Stimulated activated CD4-positive, alpha-beta T cell treated with anti-CD3 and anti-CD28 coated beads, Interleukin-15, amount 100 ng/mL, for 1 hour (primary cell): ENCODE measurements at places on chromosomes 12 and 14.

DNA sequence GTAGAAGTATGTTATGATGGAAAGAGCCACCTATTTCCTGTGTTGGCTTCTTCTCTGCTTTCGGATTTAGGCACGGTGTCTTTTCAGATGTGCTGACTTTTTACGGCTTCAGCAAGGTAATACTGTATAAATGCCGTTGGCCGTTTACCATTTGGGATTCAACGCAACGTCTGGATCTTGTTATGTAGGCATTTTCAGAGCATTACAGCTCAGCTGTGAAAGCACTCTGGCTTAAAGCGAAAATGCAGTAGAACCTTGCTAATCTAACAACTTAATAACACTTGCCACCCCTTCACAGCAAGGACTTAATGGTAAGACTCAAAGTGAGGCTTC is 229.9 kb downstream of the EFCAB11 start:
- DNase-seq: no peak

GRCh38 chr12:120132054-120132836 is 15.7 kb upstream of the RAB35 start:
- DNase-seq: no peak

- DNase-seq: no peak
These were observed 188.2 kb upstream of the FRMD6 start for GRCh38 chr14:51463461-51463860.

- DNase-seq: no peak
These were observed at the start of gene NEUROD4 for GRCh38 chr12:55019784-55020183. Gene NEUROD4, plus strand, starts transcription at chr12:55019974. Its CDS starts 6,466 bp downstream, at chr12:55026440.

GRCh38 chr12:31524791-31525495 is 66.0 kb downstream of the DENND5B start:
- no peak for DNase-seq

GRCh38 chr12:76495556-76495955 is 64.0 kb downstream of the OSBPL8 start:
- DNase-seq: no peak

DNA sequence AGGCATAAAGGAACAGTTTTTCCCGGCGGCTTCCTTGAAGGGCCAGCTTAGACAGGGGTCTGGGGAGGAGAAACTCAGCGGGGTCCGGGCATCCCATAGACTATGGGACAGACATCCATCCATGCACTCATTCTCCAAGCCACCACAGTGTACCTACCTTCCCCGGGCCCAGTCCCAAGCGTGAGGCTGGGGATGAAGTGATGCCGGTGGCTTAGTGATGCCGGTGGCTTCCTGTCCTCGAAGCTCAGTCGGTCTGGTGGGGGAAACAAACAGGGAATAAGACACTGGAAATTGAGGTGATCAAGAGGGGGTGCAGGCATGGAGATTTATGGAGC is 421 bp downstream of the RTL1 start:
- no peak for DNase-seq

DNA sequence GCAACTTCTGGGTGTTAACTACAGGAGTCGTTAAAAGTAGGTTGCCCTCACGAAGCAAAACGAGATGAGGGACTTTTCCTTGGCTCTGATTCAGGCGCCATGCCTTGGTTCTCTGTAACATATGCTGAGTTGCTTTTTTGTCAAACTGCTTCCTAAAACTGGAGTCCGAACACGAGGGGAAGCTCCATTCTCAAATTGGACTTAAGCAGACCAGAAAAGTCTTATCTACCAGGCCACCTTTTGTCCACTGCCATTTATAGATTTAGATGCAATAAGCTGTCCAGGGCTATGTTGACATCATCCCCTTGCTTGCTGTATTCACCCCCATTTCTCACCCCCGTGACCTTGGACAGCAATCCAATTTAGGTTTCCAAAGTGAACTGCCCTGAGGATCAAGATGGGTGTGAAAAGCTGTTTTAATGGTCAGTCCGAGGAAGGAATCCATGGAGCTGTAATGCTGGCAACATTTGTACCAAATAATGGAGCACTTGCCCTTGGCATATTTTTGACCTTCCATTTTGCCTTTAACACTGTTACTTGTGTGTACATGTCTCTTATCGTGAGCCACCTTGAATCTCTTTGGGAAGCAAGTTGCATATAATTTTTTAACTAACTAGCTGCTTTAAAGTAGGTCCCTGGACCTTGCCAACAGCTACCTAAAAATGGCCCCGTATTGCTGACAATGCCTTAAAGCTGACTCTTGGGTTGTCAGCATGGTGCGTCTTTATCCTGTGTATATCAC is 298.1 kb downstream of the EGLN3 start:
- no peak for DNase-seq

GRCh38 chr12:38163442-38163801 is 153.2 kb upstream of the ALG10B start:
- DNase-seq: no peak

DNA sequence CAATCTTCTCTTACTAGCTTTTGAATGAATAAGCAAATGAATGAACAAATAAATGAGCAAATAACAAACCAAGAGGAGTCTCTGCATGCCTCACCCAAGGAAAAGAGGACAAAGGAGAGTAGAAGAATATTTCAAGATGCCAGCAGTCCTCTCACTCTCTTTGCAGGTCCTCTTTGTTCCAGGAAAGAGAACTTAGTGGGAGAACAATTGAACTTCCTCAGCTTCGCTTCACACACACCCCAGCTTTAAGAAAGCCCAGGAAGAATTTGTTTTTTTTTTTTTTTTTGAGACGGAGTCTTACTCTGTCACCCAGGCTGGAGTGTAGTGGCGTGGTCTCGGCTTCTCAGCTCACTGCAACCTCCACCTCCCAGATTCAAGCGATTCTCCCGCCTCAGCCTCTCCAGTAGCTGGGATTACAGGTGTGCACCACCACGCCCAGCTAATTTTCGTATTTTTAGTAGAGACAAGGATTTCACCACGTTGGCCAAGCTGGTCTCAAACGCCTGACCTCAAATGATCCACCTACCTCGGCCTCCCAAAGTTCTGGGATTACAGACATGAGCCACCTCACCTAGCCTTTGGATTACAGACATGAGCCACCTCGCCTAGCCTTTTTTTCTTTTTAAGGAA is 20.4 kb downstream of the KRT18 start:
- no peak for DNase-seq
